Astrocyte of the spinal cord (primary cell): ENCODE measurements at places on chromosomes 3 and 15.
A peak's percentile ranks its signal among the peaks of the same experiment; 100 is the strongest.

GRCh38 chr3:168570404-168571155 is 474.9 kb upstream of the GOLIM4 start:
- no peak for DNase-seq

- no peak for DNase-seq
Observed at GRCh38 chr3:163548015-163548414, 1530.3 kb downstream of the SI start.

DNA sequence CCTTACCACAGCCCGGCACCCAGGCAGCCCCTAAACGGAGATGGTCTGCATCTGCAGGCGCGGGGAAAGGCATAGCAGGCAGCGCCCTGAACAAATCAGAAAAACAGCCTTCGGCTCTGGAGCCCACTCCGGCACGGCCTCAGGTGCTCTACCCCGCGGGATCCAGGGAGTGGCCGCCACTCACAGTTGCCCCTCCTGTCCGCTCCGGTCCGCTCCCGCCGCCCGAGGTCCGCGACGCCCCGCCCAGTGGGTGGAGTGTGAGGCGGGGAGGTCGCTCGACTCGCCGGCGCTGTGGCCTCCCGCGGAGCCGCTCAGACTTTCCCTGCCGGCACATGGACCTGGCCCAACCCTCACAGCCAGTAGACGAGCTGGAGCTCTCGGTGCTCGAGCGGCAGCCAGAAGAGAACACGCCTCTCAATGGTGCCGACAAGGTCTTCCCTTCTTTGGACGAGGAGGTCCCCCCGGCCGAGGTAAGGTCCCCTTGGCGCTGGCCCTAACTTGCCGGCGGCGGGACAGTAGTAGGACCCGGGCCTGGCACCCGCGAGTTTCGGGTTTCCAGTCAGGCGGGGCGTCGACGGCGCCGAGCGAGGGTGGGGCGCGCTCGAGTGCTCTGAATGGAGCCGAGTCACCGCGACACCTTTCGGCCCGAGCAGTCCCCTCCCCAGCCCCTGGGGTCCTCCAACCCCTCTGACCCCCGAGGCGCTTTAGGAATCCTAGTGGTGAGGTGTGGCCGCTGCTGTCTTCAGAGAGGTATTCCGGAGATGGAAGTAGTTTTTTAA is at the start of gene C3orf52:
Gene C3orf52, plus strand, starts transcription at position 314 of the 779 bp plus-strand sequence. Its CDS starts 19 bp downstream, at position 333.
- peak; percentile 86 for DNase-seq

DNA sequence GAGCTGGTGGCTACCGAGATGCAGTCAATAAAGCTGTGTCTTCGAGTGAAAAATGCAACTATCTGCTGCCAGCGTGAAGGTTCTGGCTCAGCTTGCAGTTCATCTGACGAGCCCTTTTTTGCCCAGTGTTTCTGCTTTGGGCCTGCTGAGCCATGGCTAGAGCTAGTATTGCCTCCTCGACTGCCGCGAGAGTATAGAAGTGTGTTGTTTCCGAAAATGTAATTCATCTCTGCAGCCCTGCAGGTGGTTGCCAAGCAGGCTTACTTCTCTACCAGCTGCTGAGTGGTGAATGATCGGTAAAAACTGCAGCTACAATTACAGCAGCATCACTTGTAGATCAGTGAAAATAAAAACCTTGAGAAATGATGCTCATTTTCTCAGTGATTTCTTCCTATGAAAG is 114.8 kb downstream of the DLG1 start:
- DNase-seq: no peak

DNA sequence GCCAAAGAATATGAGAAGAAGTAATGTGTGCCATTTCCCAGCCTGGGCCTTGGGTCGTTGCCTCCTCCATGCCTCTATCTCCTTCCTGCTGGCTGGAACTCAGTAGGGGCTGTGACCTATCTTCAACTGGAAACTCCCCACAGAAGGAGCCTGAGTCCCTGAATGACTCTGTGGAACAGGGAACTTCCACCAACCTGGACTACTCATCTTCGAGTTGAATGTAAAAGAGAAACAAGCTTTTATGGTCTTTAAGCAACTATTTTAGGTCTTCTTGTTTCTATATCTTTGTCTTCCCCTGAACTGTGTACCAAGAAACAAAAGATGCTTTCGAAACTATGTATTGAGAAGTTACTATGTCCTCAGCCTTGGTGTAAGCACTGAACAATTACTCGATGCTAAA is 355.3 kb upstream of the NR2F2 start:
- peak; percentile 13 for DNase-seq

DNA sequence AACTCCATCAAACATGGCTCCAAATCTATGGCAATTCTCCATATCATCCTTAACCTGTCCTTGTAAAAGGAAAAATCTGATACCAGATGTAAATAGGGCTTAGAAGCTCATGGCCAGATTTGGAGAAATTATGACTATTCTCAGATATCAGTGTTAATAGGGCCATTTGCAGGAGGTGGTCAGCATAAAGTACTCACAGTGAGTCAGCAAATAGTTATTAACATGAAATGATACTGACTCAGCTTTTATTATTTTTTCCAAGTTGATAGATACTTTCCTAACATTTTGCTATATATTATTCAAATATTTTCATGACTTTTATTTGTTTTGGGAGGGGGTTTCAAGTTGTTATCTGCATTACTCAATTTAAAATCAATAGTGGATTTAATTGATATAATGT is 255.8 kb downstream of the MFSD1 start:
- no peak for DNase-seq

GRCh38 chr3:185528532-185528931 is 23.9 kb downstream of the LIPH start:
- DNase-seq: no peak

GRCh38 chr15:77584201-77584600 is 48.5 kb downstream of the LINGO1 start:
- DNase-seq: no peak
